Mammary microvascular endothelial cell (primary cell): ENCODE measurements at places on chromosomes 2 and 18. TPM values are rescaled to one million over a fixed set of nuclear protein-coding genes. Genes with fewer than 3 reads are reported as not detected.

EN1 gene
- not detected in 2 replicates for total RNA-seq

REEP1 gene
- 0.40 and 1.0 TPM in 2 replicates for total RNA-seq

IRS1 gene
- 0.05 and 0.07 TPM in 2 replicates for total RNA-seq

MAP2 gene
- 27.9 and 29.4 TPM in 2 replicates for total RNA-seq

ITM2C gene
- 1.9 and 3.2 TPM in 2 replicates for total RNA-seq
